NCI-H2081 treated with DMSO at 0.1 percent for 48 hours (cell line): ENCODE measurements at places on chromosomes 1 and 21.
A peak's percentile ranks its signal among the peaks of the same experiment; 100 is the strongest.

DNA sequence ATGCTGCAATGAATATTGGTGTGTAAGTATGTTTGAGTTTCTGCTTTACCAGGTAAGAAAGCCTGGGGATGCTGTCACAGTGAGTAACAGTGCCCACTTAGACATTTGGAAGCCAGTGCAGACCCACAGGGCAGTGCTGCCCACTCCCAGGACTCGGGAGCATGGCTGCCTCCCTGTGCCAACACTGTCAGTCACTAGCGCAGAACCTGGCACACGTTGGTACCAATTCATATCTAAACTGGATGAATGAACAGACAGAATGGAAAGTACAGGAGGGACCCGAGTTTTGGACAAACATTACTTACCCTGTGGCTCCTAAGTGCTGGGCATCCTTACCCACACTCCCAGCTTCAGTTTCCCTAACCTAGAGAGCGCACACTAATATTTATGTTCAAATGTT lies 1.6 kb upstream of the EVA1C start:
- no peak for DNase-seq

DNA sequence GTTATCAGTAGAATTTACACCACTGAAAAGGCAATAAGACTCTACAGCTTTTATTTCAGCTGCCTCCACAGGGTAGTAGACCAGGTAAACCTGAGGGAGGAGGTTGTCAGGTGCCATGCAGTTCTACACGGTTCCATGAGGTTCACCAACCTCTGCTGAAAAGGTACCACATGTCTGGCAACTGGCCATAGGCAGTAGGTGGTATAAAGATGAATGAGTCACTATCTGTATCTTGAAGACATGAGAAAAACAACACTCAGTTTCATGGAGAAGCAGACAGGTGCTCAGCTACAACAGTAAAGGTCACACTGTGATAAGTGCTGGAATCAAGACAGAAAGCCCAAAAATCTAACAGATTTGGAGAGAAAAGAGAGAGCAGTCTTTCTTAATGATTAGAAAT lies 145.4 kb downstream of the PTGER3 start:
- DNase-seq: no peak

- no peak for DNase-seq
Observed at GRCh38 chr1:244224487-244225430, 173.7 kb downstream of the ZBTB18 start.

DNA sequence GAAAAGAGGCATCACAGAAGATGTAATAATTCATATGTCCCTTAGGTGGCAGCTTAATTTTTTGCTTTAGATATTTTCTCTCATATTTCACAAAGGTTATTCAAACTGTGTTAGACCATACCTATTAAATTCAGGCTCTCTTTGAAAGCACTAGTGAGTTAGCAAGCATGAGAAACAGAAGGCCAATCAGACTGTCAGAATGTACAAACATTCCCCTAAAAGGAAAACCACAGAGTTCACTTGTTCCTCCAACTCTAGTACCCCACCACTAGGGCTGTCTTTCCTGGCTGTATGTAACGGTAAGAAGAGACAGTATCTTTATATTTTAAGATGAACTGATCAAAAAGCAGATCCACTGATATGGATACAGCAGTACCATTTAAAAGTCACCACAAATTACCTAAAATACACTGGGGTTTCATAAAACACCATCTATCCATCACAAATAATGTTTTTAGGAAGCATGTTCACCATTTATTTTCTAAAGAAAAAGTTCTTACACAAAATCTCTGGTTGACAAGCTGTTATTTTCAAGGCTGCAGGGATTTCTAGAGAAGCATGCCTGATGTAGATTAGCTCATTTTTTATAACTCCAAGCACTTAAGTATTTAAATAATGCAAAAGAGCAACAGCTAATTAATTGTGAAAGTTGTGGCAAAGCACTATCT lies 1.8 kb downstream of the ARPC5 start:
- no peak for DNase-seq

DNA sequence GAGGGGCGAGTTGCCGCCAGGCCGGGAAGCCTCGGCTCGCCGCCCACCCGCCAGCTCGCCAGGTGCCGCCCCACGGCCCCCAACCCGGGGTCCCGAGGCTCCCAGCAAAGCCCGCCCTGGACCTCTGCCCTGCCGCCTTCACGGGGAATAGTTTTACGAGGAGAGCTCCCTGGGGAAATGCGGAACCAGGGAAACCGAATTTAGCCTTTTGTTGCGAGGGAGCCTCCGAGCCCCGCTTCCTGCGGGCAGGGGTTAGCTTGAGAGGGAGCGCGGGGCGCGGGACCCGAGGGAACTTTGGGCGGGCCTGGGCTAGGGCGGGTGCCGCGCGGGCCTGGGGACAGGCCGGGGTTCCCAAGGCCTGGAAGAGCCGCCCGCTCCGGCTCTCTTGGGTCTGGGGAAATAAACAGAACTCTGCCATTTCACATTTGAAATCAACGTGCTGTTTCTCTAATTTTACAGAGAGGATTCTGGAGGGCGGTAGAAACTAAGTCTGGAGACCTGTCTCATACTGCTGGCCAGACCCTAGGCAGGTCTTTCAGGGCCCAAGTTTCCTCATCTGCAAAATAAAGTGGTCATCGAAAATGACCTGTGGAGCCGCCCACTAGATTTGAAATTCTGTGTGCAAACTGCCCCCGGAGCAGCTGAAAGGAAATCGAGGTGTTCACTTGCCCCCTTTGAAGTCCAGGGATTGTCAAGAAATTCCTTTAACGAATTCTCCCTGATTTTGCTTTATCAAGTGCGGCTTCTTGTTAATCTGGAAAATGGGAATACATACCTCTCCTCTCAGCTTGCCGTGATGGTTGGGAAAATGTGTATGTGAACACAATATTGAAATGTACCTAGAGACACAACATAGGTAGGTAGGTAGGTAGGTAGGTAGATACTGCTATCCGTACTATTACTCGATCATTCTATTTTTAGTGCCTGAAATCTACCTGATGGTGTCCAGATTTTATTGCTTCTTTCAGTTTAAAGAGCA lies 749 bp upstream of the GLUL start:
- DNase-seq: no peak

GRCh38 chr1:157189986-157190982 lies 52.1 kb upstream of the ETV3 start:
- DNase-seq: no peak

- DNase-seq: no peak
Observed at GRCh38 chr1:45335855-45336324, 4.1 kb upstream of the TOE1 start.

- DNase-seq: no peak
Observed at GRCh38 chr1:65630855-65631254, 161.8 kb upstream of the PDE4B start.

DNA sequence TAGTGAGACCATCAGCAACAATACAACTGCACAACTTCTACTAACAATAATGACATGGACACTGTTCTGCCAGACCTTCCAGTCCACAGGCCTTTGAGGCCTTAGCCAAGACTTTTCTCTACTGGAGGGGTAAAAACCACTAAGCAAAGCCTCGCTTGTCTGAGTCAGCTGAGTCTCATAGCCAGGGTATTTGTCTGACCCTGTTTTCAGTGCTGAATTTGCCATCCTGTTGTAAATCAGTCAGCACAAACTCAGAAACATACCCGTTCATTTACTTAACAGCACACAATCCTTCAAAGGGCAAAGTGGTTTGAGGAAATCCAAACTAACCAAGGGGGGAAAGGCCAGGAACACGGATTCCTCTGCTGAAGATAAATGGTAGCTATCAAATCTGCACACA lies 537.8 kb downstream of the SMYD3 start:
- no peak for DNase-seq

GRCh38 chr1:95370691-95371562 lies 136.9 kb downstream of the RWDD3 start:
- no peak for DNase-seq

GRCh38 chr1:207004931-207005830 lies 27.4 kb downstream of the C1orf116 start:
- DNase-seq: no peak

DNA sequence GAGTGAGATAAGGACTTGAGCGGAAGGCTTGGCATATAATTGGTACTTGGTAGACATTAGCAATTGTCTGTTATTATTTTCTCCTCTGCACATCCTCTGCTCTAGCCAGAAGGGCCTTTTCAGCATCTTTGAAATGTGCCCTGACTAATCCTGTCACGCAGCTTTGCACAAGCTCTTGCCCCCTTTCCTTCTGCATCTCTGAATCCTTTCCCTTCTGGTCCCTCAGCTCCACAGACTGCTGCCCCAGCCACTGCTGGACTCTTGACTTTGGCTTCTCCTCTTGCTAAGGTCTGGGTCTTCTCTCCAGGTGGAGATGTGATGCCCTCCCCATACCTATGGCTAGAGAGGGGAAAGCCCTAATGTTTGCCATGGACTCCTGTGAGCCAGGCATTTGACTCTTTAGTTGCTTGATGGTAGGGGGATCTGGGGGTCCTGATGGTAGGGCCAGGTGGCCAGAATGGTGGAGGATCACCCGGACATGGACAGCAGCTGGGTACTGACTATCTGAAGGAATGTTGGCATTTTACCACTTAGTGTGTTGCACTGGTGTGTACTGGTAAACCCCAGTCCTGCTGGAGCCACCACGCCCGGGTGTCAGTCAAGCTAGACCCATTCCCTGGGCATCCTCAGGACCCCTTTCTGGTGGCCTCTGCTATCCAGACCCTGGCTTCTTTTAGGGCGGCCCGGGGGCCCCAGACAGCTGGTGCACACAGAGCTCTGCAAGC lies 4.4 kb downstream of the HPCA start:
- no peak for DNase-seq

- DNase-seq: no peak
Observed at GRCh38 chr1:77310924-77311323, 29.1 kb downstream of the AK5 start.

DNA sequence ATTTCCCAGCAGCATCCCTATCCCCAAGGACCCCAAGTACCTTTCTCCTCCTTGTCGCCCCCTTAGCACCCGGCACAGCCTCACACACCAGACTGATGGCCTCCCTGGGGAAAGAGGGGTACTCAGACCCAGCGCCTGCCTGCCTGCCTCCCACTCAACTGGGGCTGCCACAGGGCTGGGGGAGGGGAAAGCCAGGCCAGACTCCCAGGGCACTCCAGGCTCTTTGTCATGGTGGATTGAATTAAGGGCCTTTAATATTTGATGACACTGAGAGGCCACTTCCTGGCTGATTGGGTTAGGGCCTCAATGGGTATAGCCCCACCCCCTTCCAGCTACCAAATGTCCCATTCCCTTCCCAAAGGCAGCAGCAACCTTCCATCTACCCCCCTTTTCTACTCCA lies 1.8 kb downstream of the SHC1 start:
- DNase-seq: no peak

- no peak for DNase-seq
Observed at GRCh38 chr1:100710906-100711682, 8.4 kb upstream of the VCAM1 start.

DNA sequence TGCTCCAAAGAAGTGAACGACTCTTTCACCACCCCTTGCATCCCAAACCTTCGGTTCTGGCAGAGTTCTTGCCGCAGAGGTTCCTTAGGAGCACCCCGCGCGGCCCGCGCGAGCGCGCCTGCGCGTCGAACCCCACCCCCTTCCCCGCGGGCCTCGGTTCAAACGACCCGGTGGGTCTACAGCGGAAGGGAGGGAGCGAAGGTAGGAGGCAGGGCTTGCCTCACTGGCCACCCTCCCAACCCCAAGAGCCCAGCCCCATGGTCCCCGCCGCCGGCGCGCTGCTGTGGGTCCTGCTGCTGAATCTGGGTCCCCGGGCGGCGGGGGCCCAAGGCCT lies at the start of gene C1orf56:
Gene C1orf56 (plus strand): TSS at position 161 of the 334 bp plus-strand sequence. CDS start 97 bp downstream, at position 258.
- peak; percentile 39 for DNase-seq

DNA sequence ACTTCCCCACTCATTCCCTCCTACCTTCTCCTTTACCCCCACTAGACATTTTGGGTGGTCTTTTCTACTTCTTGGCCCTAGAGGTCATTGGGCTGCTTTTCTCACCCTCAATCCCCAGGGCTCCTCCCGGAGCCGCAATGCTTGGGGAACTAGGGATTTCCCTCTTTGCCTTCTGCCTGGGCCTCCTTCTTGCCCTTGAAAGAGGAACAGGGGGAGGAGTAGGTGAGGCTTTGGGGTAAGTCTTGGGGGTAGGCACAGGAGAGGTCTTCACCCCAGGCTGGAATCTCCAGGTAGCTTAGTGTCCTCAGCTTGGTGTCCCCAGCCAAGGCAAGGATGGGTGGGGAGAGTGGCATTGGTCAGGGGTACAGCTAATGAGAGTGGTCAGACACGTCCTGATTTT lies 56.2 kb upstream of the EPS8L3 start:
- DNase-seq: no peak

GRCh38 chr1:59421232-59421920 lies 124.5 kb downstream of the FGGY start:
- DNase-seq: no peak

DNA sequence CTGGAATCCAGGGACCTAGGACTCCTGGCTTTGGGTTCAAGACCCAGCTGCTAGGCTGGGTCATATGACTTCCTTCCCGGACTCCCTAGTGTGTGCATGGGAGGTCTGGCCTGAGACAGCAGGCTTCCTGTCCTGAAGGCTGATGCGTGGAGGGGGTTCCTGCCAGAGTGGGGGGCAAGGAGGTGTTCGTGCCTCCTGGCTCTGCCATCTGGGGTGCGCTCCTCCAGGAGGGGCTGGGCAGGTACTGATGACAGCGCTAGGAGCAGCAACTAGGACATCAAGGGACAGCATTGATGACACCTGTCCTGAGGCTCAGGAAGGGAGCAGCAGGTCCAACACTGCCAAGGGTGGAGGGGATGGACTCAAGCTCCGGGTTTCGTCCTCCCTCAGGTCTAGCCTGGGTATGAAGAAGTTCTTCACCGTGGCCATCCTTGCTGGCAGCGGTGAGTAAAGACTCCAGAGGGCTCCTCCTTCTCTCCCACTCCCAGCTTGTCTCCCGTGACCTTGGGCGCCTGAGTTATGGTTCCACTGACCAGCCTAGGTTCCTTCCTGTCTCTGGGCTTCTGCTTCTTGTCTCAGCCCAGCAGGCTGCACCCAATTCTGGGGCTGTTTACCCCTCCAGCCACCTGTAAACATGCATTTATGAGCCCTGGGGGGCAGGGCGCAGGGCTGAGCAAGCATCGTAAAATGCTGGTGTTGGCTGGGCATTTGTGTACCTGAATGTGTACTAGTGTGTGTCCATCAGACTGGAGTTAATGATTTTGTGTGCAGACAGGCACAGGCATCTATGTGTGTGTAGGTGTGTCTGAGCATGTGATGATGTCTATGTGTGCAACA lies 871 bp downstream of the PLA2G2F start:
- no peak for DNase-seq

- DNase-seq: no peak
Observed at GRCh38 chr1:227661495-227661894, 73.6 kb downstream of the JMJD4 start.
